ENCODE measurements at places on chromosomes 12 and 14. TPM values are rescaled to one million over a fixed set of nuclear protein-coding genes. Genes with fewer than 3 reads are reported as not detected.

Gene KLHL42
- total RNA-seq, result 27.4 TPM

Gene PLEKHG3
- total RNA-seq, result 72.2 TPM

Gene PRH2
- not detected for total RNA-seq

Gene A2M
- total RNA-seq, result 63.5 TPM

Gene ACRBP
- total RNA-seq, result 0.99 TPM

Gene DGLUCY
- total RNA-seq, result 57.4 TPM

Gene TMPRSS12
- total RNA-seq, result not detected

Gene DMAC2L
- 17.7 TPM for total RNA-seq

Gene SYNE3
- total RNA-seq, result 2.0 TPM

Gene SERPINA1
- total RNA-seq, result not detected

Gene PLEKHD1
- total RNA-seq, result 0.21 TPM

Gene LALBA
- total RNA-seq, result not detected

Gene JPH4
- total RNA-seq, result 0.63 TPM

Gene LYZ
- 0.69 TPM for total RNA-seq

All from cardiac muscle cell (in vitro differentiated cells and primary cell).